ENCODE measurements at places on chromosomes 3 and 15. TPM values are rescaled to one million over a fixed set of nuclear protein-coding genes. Genes with fewer than 3 reads are reported as not detected.

CADM2 gene
- not detected for total RNA-seq

SLC15A2 gene
- total RNA-seq, result 3.3 TPM

RASGRP1 gene
- total RNA-seq, result 110 TPM

MSL2 gene
- total RNA-seq, result 40.2 TPM

DNA sequence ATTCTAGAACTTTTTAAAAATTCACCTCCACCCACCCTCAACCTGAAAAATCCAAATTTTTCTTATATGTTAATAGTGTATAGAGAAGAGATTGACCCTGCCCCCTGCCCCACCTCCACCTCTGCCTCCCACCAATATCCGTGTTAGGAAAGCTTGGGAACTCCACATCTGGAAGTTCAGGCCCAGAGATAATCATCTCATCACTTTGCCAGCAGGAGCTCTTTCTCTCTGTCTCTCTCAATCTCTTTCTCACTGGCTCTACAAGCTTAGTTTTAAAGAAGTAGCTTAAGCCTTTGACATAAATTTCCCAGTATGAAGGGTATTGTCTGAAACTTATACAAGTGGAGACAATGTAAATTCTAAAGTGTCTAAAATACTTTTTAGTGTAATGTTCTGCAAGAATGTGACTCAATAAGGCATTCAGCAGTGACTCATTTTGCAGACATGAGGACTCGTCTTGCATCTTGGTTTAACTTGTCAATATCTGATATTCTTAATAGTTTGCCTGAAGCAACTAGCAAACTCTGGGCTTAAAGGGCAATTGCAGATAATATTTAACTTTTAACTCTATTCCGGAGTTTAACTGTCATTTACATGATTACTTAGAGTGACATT lies 299.8 kb upstream of the EPHA3 start:
- no peaks in the 10 kb centered on the region for H3K4me1 ChIP-seq
- H3K4me3 ChIP-seq, result no peak overlapping the region
- no peaks in the 10 kb centered on the region for H3K36me3 ChIP-seq
- no peak overlapping the region for H3K27ac ChIP-seq

- peaks cover 21% of the 10 kb centered on the region for H3K27me3 ChIP-seq
- H3K4me3 ChIP-seq, result peak overlapping the region; percentile 15
- peak overlapping the region; percentile 68 for H3K27ac ChIP-seq
- no peak for DNase-seq
- H3K36me3 ChIP-seq, result peaks cover 22% of the 10 kb centered on the region
Observed at GRCh38 chr15:75348562-75349350, 1.9 kb downstream of the NEIL1 start.

DNA sequence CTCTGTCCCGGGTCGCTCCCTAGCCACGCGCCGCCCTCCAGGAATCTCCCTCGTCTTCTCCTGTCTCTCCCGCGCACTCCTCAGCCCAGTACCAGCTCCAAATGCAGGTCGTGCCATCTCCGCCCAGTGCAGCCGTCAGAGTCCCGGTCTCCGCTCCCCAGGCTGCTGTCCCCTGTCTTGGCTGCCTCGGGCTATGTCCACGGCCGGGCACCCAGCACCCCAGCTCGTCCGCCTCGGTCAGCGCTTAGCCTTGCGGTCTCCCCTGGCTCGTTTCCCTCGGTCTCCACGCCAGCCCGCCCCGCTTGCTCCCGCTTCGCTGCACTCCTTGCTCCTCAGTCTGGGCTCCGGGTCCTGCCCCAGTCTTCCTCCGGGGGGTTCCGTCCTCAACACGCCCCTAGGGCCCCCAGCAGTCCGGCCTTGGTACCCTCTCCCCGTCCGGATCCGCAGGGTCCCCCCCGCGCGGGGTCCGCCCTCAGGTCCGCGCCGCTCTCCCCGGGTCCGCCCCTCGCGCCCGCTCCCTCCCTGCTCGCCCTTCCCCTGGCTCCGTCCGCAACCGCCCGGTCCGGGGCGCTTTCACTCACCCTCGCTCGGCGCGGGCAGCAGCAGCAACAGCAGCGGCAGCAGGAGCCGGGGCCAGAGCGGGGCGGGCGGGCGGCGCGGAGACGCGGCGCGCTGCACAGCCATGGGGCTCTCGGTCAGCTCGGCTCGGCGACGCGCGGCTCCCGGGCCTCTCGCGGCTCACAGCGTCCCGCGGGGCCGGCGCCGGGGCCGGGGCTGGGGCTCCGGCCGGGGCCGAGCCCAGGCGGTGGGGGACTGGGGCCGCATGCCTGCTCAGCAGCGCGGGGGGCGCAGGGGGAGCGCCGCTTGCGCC lies 462 bp downstream of the IGDCC3 start:
- H3K27me3 ChIP-seq, result peaks cover 72% of the 10 kb centered on the region
- peak overlapping the region; percentile 52 for H3K4me3 ChIP-seq
- H3K4me1 ChIP-seq, result peaks cover 11% of the 10 kb centered on the region
- H3K27ac ChIP-seq, result no peak overlapping the region
- no peak for DNase-seq
- H3K36me3 ChIP-seq, result peaks cover 5% of the 10 kb centered on the region

DNA sequence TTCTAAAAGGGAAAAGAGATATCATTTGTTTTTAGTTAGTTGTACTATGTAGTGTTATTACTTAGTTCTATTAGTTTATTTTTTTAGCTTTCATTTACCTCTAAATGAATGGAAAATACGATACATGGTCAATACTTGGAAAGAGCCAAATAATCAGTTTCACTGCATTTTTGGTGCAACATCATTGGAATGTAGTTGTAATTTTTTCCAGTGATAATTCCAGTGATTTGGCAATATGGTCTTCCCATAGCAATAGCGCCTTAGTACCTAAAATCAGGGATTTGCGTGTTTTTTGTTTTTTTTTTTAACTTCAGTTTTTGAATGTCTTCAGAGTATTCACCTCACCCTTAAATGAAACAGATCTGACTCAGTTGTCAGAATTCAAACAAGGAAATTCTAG lies 41.8 kb downstream of the RAB8B start:
- H3K36me3 ChIP-seq, result peaks cover 32% of the 10 kb centered on the region
- H3K4me1 ChIP-seq, result peaks cover 67% of the 10 kb centered on the region
- no peaks in the 10 kb centered on the region for H3K27me3 ChIP-seq
- peak overlapping the region; percentile 58 for H3K27ac ChIP-seq
- H3K4me3 ChIP-seq, result no peak overlapping the region

DNA sequence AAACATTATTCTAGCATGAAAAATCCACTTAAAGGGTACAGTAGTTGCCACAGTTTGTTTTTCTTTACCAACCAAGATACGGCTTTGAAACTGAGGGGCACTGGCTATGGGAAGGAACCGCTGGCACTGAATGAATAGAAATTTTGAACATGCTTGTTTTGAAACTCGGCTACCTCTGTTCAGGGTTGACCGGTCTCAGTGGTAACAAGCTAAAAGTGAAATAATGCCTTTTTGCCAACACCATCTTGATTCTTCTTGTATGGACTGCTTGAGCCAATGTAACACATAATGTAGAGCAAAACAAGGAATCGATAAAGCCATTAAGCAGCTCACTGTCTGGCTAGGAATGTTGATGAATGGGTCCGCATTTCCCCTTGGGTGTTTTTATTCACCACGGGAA lies 36.5 kb downstream of the PTPRG start:
- H3K27ac ChIP-seq, result no peak overlapping the region
- no peak for DNase-seq
- no peaks in the 10 kb centered on the region for H3K27me3 ChIP-seq
- H3K4me1 ChIP-seq, result no peaks in the 10 kb centered on the region
- H3K36me3 ChIP-seq, result no peaks in the 10 kb centered on the region
- no peak overlapping the region for H3K4me3 ChIP-seq

HYAL3 gene
- 8.0 TPM for total RNA-seq

DNA sequence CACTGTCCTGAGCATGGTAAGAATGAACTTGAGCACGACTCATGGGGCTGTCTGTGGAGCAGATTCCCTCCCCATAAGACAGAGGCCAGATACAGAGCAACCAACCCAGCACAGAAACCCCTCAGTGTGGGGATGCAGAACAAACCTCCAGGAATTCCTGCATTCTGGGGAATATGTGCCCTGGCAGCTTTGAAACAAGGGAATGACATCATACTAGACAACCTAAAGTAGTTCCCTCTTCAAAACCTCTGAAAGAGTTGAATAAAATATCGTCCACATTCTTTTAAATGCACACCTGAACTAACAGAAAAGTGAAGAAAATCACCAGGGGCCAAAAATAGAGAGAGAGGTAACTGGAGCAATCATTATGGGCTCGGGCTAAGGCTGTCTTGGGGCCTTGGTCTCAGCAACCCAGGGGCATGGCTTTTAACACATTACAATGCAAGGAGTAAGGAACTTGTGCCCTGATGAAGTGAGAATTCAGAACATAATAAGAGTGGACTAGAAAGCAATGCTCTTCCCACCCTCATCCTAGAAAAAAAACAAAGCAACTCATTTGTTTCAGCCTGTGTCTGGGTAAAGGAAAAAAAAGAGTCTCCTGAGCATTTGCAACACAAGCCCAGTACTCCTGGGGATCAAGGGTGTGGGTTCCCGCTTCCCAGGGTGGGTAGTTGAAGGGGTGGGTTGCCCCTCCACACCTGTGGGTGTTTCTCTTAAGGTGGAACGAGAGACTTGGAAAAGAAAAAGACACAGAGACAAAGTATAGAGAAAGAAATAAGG lies 43.9 kb downstream of the ADIPOQ start:
- no peak for DNase-seq
- peak overlapping the region; percentile 37 for H3K27ac ChIP-seq
- no peak overlapping the region for H3K4me3 ChIP-seq
- H3K27me3 ChIP-seq, result peaks cover 5% of the 10 kb centered on the region
- H3K4me1 ChIP-seq, result peaks cover 34% of the 10 kb centered on the region

DNA sequence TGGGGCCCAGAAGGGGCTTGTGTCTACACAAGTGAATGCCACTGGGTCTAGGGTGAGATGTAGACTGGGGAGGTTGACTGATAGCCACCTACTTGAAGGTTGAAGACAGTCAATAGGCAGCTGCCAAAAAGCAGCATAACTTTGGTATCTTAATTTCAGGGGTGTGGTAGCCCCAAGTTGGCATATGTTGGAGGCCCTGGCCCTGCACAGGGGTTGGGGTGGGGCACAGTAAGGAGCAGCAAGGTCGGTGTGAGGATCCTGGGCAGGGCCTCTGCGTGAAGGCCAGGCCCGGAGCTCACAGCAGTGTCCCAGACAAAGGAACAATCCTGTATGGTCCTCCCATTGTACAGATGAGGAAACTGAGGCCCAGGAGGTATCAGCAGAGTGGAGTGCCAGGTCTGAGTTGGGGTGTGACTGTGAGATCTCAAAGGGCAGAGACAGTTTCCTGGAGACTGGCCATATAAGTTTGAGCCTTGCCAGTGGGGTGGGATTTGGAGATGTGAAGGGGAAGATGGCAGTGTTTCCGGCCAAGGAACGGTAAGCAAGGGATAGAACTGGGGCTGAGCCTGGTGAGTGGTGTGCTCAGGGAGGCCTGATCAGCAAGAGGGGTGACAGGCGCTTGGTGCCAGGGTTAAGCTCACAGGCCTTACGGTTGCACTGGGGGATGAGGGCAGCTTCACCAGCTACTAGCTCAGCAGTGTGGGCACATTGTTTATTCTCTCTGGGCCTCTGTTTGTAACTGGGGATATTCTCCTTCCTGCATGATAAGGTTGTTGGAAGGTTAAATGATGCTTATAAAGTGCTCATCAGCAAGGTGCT lies 1.7 kb downstream of the KLHL40 start:
- DNase-seq, result no peak
- no peaks in the 10 kb centered on the region for H3K36me3 ChIP-seq
- no peak overlapping the region for H3K27ac ChIP-seq
- H3K27me3 ChIP-seq, result peaks cover 12% of the 10 kb centered on the region
- peaks cover 5% of the 10 kb centered on the region for H3K4me1 ChIP-seq

LNP1 gene
- 2.6 TPM for total RNA-seq

- no peaks in the 10 kb centered on the region for H3K27me3 ChIP-seq
- no peaks in the 10 kb centered on the region for H3K36me3 ChIP-seq
- H3K27ac ChIP-seq, result no peak overlapping the region
Observed at GRCh38 chr3:181344331-181344730, 354.8 kb upstream of the DNAJC19 start.

PARP15 gene
- total RNA-seq, result 13.2 TPM

DNA sequence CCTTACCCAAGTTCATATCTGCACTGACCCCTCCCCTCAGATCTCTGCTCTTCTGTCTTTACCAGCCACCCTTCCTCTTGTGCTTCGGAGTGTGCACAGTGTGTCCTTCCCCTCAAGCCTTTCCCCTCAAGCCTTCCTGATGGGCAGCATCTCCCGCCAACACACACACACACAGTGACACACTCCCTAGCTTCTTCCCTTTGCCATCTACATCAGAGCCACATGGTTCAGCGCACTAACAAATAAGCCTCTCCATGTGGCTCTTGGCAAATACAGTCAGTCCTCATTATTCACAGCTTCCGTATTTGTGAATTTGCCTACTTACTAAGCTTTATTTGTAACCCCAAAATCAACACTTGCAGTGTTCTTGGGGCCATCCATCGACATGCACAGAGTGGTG lies 37.5 kb downstream of the SH3BP5 start:
- peak overlapping the region; percentile 45 for H3K27ac ChIP-seq
- H3K36me3 ChIP-seq, result peaks cover 33% of the 10 kb centered on the region
- no peak for DNase-seq
- peaks cover 82% of the 10 kb centered on the region for H3K4me1 ChIP-seq

FGF7 gene
- not detected for total RNA-seq

- no peak overlapping the region for H3K27ac ChIP-seq
- H3K36me3 ChIP-seq, result peaks cover 12% of the 10 kb centered on the region
- H3K27me3 ChIP-seq, result peaks cover 5% of the 10 kb centered on the region
- no peak overlapping the region for H3K4me3 ChIP-seq
- DNase-seq, result no peak
Observed at GRCh38 chr3:50559702-50560101, 7.8 kb downstream of the C3orf18 start.

GRCh38 chr3:195072916-195073564 lies 197.9 kb downstream of the XXYLT1 start:
- no peaks in the 10 kb centered on the region for H3K27me3 ChIP-seq
- no peak for DNase-seq
- no peaks in the 10 kb centered on the region for H3K4me1 ChIP-seq

GRCh38 chr15:40909662-40910630 lies 15.7 kb downstream of the VPS18 start:
- no peaks in the 10 kb centered on the region for H3K27me3 ChIP-seq
- DNase-seq, result no peak
- peaks cover 5% of the 10 kb centered on the region for H3K4me1 ChIP-seq
- peaks cover under 1% of the 10 kb centered on the region for H3K36me3 ChIP-seq
- H3K4me3 ChIP-seq, result no peak overlapping the region
- no peak overlapping the region for H3K27ac ChIP-seq

- no peaks in the 10 kb centered on the region for H3K36me3 ChIP-seq
- H3K4me3 ChIP-seq, result no peak overlapping the region
- no peak overlapping the region for H3K27ac ChIP-seq
- no peaks in the 10 kb centered on the region for H3K4me1 ChIP-seq
- no peak for DNase-seq
Observed at GRCh38 chr3:8266730-8267131, 234.9 kb upstream of the LMCD1 start.

Measured in activated T-helper 1 cell treated with anti-CD3 and anti-CD28 coated beads, Interleukin-12 subunit alpha, Interleukin-12 subunit beta, Interleukin-2, Interleukin-4 antibody, amounts not matched to agents 30 ng/mL and 10 ng/mL and 1 ng/mL, durations not matched to agents 14 hours and 24 hours and 36 hours (primary cell).